ENCODE measurements at places on chromosomes 12 and 14. TPM values are rescaled to one million over a fixed set of nuclear protein-coding genes. Genes with fewer than 3 reads are reported as not detected.

GRCh38 chr14:78451319-78451695, 281.1 kb downstream of the NRXN3 start:
- DNase-seq = no peak

DNA sequence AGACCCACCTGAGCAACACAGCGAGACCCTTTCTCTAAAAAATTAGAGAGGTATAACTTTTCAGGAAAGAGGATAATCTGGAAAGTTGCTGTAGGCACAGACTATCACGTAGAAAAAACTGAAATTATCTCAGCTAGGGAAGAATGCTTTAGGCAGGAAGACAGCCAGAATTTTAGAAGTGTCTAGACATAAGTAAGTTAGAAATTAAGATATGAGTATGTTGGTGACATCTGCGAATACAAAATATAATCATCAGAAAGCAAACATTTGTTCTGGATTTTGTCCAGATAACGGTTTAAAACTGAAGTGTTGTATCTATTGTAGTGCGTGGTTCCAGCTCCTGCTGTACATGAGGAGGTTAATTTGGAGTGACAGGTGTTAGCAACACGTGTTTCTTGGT, 123.2 kb downstream of the FBXL14 start:
- DNase-seq = no peak

Gene INHBC
- total RNA-seq = not detected

- DNase-seq = no peak
These were observed 73.9 kb downstream of the HSD17B6 start for GRCh38 chr12:56836800-56837663.

DNA sequence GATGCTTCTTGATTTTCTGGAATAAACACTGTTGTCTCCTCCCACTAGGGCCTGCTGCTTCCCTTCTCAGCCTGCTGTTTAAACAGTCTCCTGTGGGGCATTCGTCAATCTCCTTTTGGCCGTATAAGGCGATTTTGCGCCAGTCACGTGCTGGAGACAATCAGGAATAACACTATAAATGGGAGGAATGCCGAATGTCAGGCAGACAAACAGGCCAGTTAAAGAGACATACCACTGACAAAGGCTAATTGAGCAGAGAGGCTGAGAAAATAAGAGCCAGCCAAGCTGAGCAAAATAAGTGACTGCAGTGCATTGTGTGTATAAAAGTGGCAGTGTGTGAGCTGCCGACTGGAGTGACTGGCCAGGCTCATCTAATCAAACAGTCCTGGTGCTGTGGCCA, 23.3 kb downstream of the DMAC2L start:
- DNase-seq = peak; percentile 46

Gene TESPA1
- total RNA-seq = not detected

Gene BCL2L14
- not detected for total RNA-seq

DNA sequence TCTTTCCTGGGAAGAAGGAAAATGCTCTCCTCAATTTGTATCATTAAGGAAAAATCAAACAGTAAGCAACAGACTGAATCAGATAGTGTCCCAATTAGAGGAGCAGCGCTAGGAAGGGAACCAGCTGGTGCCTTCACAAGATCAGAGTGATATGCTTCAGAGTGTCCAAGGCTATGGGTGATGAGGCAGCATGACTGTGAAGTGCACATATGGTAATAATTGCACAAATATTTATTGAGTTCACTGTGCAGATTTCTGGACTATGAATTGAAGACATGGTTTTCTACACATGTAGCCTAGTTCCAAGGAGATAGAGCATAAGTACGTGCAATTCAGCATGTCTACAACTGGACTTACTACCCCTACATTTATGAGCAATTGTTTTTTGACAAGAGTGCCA, 78.8 kb upstream of the EVL start:
- no peak for DNase-seq

DNA sequence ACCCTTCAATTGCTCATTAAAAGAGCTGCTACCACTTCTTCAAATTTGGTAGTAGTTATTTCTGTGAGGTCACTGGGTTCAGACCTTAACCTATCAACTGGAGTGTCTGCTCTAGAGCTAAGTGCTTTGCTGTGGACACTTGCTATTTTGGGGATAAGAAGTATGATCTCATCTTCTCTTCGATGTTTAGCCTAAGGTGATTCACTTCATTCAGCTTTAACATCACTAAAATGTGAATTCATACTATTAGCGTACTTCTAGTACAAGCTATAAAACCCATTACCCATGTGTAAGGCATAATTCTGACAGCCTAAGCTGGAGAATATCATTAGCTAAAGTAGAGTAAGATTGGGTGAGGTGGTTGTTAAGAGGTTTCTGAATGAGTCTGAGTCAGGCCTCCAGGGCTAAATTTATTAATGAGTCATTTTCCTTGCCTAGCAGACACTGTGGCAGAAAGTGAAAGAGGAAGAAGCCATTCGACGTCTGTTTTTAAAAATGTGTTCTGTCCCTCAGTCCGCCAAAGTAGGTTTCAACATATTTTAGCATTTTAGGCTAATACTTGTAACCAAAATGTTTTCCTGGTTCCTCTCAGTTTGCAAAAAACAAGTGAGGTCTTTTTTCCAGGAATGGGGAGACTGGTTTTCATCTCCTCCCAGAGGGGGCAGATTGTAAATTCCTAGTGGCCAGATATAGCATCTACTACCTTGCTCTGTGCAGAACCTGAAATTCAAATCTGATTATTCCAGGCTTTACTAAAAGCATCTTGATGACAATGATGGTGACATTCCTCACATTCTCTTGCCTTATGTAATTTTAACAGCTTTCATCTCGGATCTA, 103.6 kb downstream of the SSPN start:
- DNase-seq = no peak

DNA sequence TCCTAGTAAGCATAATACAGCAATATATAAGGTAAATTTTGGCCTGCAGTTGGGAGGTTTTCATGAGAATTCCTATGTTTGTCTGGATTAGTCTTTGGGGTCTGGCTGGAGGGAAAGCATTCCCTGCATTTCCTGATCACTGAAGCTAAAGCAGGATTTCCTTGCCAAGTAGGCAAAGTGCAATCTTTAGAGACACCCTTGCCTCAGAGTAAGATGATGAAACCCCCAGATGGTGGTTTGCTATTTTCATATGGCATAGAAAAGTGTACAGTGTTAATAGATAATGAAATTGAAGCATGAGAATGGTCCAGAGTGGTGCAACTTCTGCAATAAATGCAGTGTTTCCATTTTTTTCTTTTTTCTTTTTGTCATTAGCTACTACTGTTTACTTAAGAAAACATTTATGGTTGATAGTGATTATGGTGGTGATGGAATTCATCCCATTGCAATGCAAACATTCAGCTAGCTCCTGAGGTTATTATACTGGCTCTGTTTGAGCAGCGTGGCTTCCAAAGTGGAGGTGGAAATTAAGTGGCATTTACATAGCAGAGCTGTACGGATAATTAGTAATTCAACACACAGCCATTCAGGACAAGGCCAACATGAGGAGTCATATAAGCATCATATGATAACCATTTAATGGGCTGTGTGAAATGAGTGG, 276.3 kb downstream of the DUSP6 start:
- no peak for DNase-seq

Gene PPP1R1A
- total RNA-seq = 10.6 TPM

All from frontal cortex (tissue), 4 donors.